ENCODE measurements at places on chromosomes 13 and 19.

DNA sequence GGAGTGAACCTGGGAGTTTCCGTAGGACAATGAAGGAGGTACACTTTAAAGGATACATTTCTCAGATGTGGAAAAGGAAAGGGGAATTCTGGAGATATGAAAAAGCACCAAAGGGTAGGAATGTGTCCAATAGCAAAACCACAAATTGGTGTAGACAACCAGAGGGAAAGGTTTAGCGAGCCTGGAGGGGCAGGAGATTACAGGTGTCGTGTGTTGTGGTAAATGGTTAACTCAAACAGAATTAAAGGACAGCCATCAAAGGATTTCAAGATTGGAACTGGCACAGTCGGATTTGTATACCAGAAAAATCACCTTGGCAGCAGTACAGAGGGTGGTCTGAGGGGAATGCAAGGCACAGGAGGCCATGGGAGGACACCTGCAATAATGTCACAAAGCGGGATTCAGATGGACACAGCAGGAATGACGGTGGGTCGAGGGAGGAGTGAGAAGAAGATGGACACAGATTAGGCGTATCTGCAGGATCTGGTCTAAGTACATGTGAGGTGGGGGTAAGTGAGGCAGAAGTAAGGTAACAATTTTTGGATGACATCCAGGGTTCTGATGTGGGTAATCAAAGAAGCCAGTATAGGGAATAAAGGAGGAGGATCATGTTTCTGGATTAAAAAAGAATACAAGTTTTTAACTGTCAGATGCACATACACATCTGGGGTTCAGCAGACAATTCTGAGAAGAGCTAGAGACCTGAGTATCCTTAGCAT, 361.6 kb downstream of the KLF12 start:
- DNase-seq, result peak; percentile 91

- peak; percentile 8 for DNase-seq
Observed at GRCh38 chr13:57314897-57315520, 148.0 kb downstream of the PRR20E start.

- DNase-seq, result peak; percentile 85
Observed at GRCh38 chr19:4379383-4380253, 20.7 kb downstream of the SH3GL1 start.

DNA sequence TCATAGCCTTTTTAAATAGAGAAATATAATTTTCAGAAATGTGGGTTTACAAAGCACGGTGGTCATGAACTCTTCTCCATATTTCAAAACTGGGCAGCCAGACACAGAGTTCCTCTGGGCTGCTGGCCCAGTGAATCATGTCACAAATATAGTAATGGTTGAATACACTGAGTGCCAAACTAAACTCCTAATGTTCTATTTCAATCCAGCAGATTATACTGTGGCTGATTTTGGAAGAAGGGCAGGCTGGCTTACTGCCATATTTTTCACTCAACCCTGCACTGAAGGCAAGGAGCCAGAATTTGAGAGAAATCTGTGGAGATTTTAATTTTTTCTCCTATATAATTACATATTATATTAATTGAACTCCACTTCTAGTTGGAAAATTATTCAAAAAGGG, 17.0 kb upstream of the PRR20A start:
- DNase-seq, result no peak

- DNase-seq, result no peak
Observed at GRCh38 chr13:52812941-52813340, 35.5 kb downstream of the PCDH8 start.

GRCh38 chr19:13615890-13616289, 109.6 kb upstream of the CACNA1A start:
- DNase-seq, result no peak

DNA sequence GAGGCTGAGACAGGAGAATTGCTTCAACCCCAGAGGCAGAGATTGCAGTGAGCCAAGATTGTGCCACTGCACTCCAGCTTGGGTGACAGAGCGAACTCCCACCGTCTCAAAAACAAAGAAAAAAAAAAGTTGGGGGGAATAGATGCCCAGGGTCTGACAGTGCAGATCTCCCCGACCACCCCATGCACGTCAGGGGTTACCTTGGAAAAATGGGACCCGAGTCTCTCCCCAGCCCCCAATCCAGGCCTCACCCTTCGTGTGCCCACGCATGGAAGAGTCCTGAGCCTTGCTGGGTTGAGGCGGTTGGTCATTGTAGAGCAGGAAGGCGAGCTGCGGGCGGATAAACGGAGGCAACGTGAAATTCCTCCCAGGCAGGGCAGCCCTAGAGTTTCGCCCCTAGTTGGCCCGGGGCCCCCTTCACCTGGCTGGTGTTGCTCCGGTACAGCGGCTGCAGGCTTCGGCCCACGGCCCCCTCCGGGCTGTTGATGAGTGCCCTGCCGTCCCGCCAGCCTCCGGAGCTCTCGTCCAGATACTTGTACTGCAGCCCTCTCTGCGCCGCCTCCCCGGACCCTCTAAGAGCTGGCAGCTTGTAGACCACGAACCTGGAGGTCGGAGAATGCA, 588 bp downstream of the DNASE2 start:
- peak; percentile 34 for DNase-seq

DNA sequence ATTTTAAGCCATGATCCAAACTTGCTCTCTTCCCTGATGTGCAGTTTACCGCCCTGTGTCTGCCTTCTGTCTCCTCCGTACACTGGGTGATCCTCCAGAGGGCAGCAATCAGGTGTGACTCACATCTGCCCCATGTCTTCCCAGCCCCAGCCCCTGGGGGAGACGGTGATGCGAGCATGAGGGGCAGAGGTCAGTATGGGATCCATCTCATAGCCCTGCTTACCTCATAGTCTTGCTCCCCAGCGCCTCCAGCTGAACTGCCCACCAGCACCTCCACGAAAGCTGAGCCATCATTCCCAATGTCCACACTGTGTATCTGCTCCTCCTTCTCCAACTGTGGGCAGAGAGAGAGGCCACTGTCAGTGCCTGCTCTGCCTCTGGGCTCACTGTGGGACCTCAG, 14.6 kb downstream of the XRCC1 start:
- DNase-seq, result no peak

- DNase-seq, result no peak
Observed at GRCh38 chr13:33919120-33919519, 101.2 kb downstream of the RFC3 start.

GRCh38 chr13:71493189-71493588, 373.8 kb downstream of the DACH1 start:
- DNase-seq, result no peak

- no peak for DNase-seq
Observed at GRCh38 chr13:50826035-50826434, 17.5 kb downstream of the DLEU7 start.

- DNase-seq, result no peak
Observed at GRCh38 chr13:96844616-96845015, 149.7 kb downstream of the OXGR1 start.
